ENCODE measurements at places on chromosomes 4 and X.

DNA sequence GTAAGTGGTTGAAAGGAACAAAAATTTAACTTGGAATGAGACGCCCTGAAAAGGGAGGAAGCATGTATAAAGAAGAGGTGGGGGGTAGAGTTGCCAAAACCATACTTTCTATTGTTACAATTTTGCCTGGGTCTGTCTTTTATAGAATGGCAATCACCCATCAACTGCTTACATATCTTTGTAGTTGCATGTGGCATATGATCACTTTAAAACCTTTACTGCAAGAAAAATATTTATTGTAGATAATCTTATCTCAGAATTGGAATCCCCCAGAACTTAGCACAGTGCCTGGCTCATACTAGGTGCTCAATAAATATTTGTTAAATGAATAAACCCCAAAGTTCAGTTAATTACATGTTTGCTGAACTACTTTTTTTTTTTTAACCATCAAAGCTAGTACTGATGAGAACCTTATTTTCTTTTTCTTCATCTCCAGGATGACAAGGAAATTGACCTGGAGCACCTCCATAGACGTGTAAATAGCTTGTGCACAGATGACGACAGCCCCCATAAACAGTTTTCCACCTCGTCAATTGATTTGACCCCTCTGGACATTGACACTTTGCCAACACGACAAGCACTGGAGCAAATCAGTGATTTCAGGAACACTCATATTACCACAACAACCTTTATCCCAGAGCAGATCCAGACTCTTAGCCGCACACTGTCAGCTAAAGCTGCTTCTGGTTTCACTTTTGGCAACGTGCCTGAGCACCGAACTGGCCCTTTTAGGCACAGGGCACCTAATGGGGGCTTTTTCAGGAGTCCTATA is 56.7 kb upstream of the ATOH1 start:
- DNase-seq, result no peak

- DNase-seq, result no peak
Measured at GRCh38 chrX:101957174-101957573, 25.3 kb upstream of the ZMAT1 start.

DNA sequence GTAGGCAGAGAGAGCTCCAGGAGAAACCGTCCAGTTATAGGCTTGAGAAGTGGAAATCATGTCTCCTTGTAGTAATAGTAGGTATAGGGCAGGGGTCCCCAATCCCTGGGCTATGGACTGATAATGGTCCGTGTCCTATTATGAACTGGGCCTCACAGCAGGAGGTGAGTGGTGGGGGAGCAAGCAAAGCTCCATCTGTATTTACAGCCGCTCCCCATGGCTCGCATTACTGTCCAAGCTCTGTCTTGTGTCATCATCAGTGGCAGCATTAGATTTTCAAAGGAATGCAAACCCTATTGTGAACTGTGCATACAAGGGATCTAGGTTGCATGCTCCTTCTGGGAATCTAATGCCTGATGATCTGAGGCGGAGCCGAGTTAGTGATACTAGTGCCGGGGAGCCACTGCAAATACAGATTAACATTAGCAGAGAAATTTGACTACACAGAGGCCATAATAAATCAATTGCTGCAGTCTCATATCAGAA is 67.6 kb downstream of the MRPL1 start:
- DNase-seq, result no peak

DNA sequence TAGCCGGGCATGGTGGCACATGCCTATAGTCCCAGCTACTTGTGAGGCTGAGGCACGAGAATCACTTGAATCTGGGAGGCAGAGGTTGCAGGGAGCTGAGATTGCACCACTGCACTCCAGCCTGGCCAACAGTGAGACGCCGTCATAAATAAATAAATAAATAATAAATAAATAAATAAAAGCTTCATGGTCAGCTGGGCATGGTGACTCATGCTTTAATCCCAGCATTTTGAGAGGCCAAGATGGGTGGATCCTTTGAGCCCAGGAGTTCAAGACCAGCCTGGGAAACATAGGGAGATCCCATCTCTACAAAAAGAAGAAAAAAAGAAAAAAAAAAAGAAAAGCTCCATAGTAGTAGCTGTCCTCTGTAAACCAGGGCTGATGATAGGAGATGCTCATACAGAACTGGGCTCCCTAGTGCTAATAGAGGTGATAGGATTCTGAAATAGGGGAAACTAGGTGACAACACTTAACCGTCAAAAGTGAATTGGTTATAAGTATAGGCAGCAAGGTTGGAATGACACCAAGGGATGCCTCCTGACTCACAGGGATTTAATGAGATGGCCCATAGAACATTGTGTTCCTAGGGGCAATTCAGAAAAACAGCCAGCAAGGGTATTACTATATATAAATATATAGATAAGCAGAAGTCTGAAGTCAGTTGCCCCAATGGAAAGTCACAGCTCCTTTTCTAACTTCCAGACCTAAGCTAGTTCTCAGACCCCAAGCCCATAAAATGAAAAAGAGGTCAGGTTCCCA is 41.8 kb upstream of the ARHGEF6 start:
- DNase-seq, result no peak

DNA sequence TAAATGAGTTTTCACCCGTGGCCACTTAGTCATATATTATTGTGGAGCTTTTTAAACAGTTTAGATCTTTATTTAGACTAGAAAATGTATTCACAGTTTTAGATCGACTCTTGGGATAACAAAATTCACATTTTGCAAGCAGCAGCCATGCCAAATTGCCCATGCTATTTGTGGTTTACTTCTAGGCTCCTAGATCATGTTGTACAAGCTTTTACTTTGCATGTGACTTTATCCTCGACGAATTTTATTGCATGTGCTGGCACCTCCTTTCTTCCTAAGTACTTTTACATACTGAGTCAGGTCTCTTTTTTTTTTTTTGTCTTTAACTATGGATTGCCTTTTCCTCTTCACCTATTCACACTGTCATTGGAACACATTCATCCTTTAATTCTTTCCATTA is 23.2 kb downstream of the BBS12 start:
- DNase-seq, result no peak

GRCh38 chrX:5991393-5991792 is 237.3 kb downstream of the NLGN4X start:
- no peak for DNase-seq

DNA sequence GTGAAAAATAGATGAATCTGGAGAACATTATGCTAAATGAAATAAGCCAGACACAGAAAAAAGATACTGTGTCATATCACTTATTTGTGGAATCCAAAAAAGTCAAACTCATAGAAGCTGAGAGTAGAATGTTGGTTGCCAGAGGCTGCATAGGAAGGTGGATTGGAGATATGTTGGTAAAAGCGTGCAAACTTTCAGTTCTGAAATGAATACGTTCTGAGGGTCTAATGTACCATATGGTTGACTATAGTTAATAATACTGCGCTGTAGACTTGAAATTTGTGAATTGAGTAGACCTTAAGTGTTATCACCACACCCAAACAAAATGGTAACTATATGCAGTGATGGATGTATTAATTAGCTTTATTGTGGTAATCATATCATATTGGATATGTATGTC is 45.0 kb upstream of the UPRT start:
- no peak for DNase-seq

- peak; percentile 91 for DNase-seq
Measured at GRCh38 chr4:98446499-98447375, 185.6 kb downstream of the RAP1GDS1 start.

- peak; percentile 57 for DNase-seq
Measured at GRCh38 chr4:163548481-163549243, 54.2 kb downstream of the TMA16 start.

- no peak for DNase-seq
Measured at GRCh38 chrX:118392716-118393115, 46.8 kb downstream of the WDR44 start.

DNA sequence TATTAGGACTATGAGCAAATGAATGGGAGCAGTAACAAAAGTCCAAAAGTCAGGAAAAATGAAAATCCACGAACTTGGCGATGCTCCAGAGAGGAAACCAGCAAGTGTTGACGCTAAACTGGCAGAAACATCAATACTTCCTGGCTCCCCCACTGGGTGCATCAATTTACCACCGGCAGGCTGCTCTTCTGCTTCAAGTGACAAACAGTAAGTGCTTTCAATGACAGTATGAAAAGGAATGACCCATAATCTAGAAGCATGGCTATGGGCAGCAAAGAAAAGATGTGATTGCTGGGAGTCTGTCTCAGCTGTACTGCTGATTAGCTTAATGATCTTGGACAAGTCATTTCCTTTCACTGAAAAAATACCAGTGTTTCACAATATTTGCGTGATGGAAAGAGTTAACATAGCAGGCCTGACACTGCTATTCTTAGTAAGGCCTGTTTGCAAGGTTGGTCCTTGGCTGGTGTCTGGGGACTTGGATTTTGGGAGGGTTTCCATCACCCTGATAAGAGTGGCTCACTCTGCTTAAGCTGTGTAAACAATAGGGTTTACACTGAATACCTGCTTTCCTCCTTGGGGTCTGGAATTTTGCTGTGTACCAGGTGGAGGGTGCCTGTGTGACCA is 8.7 kb downstream of the ATP11C start:
- no peak for DNase-seq

DNA sequence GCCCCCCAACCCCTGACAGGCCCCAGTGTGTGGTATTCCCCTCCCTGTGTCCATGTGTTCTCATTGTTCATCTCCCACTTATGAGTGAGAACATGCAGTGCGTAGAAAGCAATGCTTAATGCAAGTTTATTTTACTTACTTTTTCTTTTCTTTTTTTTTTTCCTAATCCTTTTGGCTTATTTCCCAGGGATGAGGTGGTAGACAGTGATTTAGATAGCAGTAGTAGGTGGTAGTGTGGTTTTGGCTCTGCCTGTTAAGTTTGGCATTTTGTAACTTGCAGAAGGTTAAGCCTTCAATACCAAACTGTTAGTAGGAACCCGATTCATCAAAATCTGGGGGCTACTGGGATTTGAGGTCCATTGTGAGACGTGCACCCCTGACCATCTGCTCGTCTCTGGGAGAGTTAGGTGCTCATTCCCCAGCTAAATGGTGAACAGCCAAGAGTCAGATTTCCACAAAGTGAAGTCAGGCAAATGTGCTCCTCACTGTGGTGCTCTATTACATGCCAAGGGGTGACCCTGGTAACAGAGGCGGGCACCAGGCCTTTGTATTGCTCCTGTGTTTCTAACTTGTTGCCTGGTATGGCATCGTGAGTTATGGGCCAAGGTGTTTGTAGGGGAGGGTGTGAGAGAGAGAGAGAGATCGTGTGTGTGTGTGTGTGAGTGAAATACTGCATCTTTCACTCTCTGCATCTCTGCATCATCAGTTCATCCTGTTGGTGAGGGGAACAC is 70.3 kb downstream of the PHOX2B start:
- DNase-seq, result peak; percentile 20

DNA sequence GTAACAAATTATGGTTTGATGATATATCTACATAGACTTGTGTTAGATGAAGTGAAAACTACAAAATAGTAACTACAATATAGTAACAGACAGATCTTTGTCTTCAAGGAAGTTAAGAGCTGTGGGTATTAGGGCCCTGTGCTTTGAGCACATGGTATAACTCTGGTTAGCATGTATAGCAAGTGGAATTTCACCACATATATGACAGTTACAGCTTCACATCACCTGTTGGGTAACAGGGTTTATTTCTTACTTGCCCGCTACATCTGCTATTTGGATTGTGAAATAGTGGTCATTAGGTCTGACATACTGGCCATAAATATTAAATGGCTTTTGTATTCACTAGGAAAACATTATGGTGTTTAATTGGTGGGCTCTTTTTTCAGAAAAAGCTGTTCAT is 20.2 kb downstream of the OFD1 start:
- no peak for DNase-seq

- DNase-seq, result peak; percentile 1
Measured at GRCh38 chrX:26783512-26784225, 567.7 kb downstream of the MAGEB5 start.

- no peak for DNase-seq
Measured at GRCh38 chr4:8893227-8893623, 21.6 kb upstream of the HMX1 start.

- no peak for DNase-seq
Measured at GRCh38 chrX:9710332-9710731, 55.3 kb downstream of the GPR143 start.

DNA sequence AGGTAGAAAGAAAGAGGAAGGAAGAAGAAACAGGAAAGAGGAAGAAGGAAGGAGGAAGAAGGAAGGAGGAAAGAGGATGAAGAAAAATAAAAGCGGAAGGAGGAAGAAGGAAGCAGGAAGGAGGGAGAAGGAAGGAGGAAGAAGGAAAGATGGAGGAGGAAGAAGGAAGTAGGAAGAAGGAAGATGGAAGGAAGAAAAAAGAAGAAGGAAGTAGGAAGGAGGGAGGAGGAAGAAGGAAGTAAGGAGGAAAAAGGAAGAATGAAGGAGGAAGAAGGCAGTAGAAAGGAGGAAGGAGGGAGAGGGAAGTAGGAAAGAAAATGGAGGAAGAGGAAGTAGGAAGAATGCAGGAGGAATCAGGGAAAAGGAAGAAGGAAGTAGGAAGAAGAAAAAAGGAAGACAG is 191.1 kb upstream of the TBL1X start:
- DNase-seq, result no peak

GRCh38 chr4:99848591-99849001 is 32.0 kb downstream of the DAPP1 start:
- no peak for DNase-seq

DNA sequence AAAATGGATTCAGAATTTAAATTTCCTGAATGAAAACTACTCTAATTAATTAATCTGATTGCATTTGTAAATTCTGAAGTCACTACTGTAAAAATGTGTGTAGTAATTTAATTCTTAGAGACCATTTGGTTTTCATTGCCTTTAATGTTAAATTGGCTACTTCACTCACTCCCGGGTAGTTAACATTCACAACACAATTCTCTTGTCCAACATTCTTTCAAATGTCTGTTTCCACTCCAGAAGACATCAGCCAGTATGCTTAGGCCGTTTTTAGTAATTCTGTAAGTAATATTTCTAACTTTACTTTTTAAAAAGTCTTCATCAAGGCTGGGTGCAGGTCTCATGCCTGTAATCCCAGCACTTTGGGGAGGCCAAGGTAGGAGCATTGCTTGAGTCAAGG is 21.3 kb upstream of the USP46 start:
- no peak for DNase-seq

GRCh38 chr4:188329521-188329920 is 190.3 kb downstream of the TRIML1 start:
- DNase-seq, result no peak

GRCh38 chr4:27308379-27308778 is 447.7 kb downstream of the STIM2 start:
- DNase-seq, result no peak

Data from astrocyte of the cerebellum (primary cell).